Activated T-helper 1 cell treated with anti-CD3 and anti-CD28 coated beads, Interleukin-2, amount 50 U/mL, for 16 hours (primary cell): ENCODE measurements at places on chromosomes 7 and 10.

GRCh38 chr7:137820677-137821420, 25.9 kb downstream of the DGKI start:
- DNase-seq = no peak

DNA sequence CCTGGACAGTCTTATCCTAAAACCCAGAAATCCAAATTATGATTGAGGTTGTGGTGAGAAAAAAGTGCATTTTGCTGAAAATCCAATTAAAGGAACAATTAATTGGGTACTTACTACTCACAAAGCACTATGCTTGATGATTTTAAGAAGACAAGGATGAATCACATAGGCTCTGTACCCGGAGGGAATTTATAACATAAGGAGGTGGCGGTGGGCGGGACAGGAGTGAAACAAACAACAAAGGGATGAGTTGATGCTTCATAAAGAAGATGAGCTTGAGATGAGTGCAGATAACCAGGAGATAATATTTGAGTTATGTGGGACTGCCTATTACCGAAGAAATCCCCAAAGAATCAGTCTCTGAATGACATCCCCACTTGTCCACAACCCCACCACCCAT, 171.1 kb upstream of the FZD8 start:
- no peak for DNase-seq

GRCh38 chr10:5876181-5876768, 13.4 kb downstream of the ANKRD16 start:
- no peak for DNase-seq

DNA sequence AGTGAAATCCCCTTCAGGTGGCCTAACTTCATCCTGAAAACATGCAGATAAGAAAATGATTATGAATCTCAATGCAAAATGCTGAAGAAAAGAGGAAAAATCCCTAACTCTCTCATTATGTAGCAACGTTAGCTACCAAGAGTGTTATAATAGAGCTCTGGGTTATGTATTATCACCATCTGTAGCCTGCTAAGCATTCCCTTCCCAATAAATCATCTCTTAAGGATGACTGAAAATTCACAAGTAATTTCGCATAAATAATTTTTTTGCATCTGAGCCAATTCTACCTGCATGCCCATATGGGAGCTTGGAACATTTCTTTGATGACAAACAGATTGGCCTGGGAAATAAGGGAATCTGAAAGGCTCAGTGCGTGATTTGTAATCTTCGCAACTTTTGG, 216.1 kb downstream of the HTR7 start:
- no peak for DNase-seq

GRCh38 chr10:62109587-62110293, 158.9 kb downstream of the RTKN2 start:
- no peak for DNase-seq

DNA sequence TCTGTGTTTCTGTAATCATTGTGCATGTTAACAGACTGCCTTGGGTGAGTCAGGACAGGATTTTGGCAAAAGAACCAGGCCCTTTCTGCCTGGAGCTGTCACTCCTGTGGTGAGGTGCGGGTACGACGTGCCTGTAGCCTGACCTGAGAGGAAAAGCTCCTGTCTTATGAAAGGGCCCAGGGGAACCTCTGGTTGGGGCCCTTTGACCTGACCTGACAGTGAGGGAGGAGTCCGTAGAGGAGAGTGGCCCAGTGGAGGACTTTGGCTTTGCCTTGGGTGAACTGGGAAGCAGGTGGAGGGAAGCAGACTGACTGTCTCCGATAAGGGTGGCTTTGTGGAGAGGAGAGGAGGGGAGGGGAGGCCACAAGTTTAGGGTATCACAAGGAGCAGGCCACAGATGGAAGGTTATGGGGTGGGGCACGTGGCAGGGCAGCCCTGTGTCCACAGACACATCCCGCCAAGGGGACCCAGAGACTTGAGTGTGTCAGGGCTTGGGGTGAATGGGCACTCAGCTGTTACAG, 6.9 kb downstream of the PFKP start:
- DNase-seq = no peak
